Stimulated activated naive CD4-positive, alpha-beta T cell (primary cell): ENCODE measurements at places on chromosomes 1 and 21.

- no peak for DNase-seq
Observed at GRCh38 chr1:226604560-226605317, 56.2 kb downstream of the STUM start.

DNA sequence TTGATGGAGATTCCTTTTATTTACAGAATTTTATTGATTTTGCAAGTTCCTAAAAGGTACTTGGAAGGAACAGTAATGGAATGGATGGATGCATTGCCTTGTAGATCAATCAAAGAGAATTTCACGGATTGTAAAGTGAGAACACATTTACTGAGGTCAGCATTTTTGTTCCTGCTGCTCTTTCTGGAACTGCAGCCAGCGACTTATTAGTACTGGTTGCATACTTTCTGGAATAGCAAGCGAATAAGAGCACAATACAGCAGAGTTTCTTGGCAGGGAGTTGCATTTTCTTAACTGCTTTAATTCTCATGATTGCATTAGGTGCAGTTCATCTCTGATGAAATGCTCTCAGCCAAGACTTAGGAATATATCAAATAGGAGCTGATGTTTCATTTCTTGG is 106.1 kb upstream of the CHODL start:
- DNase-seq: no peak

DNA sequence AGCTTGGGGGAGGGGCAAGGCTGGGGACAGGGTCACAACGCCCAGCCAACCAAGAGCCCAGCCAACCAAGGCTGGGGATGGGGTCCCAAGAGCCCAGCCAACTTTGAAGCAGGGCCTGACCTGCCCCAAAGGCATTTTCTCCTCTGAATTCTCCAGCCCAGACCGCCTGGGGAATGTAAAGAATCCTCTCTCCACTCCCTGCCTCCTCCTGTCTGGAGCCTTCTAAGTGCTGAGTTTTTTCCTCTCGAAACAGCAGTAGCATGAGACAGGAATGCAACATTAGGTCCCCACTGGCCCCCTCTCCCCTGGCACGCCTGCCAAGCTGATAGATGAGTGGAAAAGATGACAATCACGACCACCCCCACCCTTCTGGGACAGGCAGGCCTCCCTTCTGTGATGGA is 17.0 kb downstream of the C1orf198 start:
- no peak for DNase-seq

DNA sequence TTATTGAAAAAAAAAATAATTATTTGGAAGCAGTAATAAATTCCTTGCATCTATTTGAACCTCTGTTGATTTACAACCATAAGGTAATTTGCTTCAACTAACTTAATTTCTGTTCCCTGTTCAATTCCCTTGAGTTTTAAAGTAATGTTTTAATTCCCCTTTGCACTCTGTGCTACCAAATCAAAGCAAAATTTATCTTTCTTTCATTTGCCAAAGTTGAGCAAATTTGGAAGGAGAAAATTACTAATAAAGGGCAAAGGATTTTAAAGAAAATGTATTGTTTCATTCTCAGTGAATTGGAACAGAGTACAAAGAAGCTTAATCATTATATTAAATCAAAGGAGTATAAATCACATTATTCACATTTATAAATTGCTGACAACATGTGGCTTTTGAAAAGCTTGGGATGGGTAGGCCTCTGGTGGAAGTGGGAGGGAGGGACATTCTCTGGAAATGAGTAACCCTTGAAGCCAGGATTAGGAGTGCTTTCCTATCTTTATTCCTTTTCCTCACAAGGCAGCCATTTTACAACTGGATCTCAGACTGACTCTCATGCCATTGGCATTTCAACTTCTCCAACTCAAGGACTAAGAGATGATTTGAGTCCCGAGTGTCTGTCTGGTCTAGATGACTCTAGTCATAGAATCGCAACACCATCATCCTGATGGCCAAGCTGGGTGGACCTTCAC is 331.6 kb upstream of the DUSP10 start:
- DNase-seq: no peak

DNA sequence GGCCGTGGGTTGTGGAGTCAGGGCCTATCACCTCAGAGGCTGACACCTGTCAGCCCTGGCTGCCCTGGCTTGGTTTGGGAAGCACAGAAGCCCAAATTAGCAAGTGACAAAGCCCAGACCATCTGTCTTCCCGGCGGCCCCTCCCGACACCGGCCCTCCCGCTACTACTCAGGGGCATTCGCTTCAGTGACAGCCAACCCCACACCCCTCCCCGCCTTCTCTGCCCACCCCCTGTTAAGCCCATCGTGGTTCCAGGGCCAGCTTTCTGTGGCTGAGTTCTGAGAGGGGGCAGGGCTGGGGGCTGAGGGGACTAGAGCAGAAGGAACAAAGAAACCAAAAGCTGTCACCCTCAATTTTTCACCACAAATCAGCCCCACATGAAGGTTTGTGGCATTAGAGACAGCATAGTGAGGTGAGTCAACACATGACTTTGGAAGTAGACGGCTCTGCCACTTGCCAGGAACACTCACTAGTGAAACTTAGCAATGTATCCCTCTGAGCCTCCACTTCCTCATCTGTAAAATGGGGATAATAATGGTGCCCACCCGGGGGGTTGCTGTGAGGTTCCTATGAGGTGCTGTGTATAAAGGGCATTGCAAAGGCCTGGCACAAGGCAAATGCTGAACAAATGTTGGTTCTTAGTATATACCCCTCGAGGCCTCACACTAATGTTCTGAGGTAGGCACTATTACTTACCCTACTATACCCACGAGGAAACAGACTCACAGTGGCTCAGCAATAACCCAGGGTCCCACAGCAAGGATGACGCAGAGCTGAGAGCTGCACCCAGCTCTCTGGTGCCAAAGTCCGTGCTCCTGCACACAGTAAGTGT is 5.2 kb upstream of the TNNI1 start:
- DNase-seq: no peak

DNA sequence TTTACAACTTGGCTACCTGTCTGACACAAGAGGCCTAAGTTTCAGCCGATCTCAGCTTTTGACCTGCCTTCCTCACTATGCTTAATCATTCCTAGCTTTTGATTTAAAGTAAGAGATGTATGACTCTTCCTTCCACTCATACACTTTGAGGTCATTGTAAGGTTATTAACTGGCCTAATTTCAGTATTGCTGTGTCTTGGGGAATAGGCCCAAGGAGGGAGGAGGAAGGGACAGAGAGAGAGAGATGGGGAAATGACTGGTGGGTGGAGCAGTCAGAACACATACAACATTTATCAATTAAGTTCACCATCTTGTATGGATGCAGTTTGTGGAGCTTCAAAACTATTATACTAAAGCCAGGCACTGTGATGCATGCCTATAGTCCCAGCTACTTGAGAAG is 28.3 kb upstream of the FAM20B start:
- no peak for DNase-seq

GRCh38 chr21:35288238-35288637 is 239.1 kb upstream of the RUNX1 start:
- no peak for DNase-seq

DNA sequence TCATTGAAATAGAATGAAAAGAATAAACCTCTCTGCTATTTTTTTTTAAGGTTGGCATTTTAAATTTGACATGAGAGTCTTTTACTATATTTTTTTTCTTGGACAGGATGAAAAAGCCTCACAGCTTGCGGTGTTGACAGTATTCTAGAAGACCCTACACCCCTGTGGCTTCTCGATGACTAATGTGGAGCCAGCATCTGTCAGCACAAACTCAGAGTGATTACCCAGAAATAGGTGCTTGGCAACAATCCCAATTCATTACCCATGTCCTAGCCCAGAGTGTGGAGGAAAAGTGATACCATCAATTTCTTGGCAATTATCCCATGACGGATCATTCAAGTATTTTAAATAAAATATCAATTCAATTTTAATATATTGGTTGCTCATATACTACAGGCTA is 186.8 kb upstream of the MAP1LC3C start:
- DNase-seq: no peak

DNA sequence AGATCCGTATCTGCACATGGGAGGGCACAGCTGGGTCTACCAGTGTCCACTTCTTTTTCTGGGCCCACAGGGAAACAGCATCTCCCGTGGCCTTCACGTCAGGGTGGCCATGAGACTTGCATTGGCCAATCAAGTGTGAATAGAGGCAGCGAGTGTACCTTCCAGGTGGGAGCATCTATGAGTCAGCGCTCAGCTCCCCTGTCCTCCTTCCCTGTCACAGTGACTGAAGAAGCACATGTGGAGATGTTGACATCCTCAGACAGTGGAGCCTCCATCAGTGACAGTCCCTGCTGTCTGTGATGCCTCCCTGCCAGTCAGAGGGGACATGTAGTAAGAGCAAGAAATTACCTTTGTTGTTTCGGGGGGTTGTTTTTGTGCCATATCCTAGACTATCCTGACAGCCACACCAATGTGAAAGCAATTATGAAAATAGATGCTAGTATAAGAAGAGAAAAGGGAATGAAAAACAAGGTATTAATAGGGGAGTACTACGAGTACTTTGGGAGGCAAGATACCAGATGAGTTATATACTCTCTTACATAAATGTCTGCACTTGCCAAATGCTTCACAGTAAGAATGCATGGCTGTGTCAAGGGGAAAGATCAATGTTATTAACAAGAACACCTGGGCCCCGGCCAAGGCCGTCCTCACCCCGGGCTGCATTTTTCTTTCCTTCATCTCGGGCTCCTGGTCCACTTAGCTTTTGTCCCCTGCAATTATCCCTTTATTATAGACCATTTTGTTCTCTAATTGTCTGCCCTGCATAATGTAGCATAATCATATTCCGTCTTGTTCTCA is 86.0 kb downstream of the MATN1 start:
- DNase-seq: no peak

- DNase-seq: no peak
Observed at GRCh38 chr1:3541936-3542335, 69.4 kb downstream of the MEGF6 start.

- DNase-seq: no peak
Observed at GRCh38 chr1:108557296-108557695, 2.6 kb upstream of the EEIG2 start.

GRCh38 chr1:148362626-148363438 is 120.3 kb downstream of the PPIAL4G start:
- no peak for DNase-seq

GRCh38 chr1:234458352-234459017 is 20.5 kb downstream of the TARBP1 start:
- DNase-seq: no peak

GRCh38 chr1:51157395-51157794 is 55.4 kb downstream of the C1orf185 start:
- DNase-seq: no peak

DNA sequence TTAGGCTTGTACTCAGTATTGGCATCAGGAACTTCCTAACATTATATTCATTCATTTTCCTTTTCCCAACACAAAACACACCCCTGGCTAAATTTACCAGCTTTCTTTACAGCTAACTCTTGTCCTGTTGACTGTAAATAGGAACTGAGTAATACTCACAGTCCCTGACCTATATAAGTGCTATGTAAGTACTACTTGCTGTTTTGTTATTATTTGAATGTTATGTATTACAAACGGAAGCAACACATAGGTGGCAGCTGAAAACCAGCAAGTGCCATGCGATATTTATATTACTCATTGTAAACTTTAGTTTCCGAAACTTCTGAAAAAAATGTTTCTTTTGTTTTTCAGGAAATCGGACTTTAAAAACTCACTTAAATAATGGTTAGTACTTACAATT is 21.5 kb downstream of the PTGER3 start:
- no peak for DNase-seq

DNA sequence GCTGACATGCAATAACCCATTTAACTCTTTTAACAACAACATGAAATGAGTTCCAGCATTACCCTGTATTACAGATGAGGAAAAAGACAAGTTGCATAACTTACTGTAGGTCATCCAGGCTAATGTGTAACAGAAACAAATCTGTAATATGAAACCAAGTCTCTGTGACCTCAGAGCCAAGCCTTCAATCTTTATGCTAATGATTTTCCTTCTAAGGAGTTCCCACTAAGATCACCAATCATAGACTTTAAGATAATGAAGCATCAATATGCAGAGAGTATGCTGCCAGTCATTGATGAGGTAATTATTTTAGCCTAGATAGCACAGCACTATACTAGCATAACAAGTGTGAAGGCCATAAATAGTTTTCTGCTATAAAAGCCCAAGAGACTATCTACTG is 35.6 kb upstream of the RNPC3 start:
- DNase-seq: no peak

- no peak for DNase-seq
Observed at GRCh38 chr1:115949156-115949555, 27.2 kb upstream of the SLC22A15 start.

DNA sequence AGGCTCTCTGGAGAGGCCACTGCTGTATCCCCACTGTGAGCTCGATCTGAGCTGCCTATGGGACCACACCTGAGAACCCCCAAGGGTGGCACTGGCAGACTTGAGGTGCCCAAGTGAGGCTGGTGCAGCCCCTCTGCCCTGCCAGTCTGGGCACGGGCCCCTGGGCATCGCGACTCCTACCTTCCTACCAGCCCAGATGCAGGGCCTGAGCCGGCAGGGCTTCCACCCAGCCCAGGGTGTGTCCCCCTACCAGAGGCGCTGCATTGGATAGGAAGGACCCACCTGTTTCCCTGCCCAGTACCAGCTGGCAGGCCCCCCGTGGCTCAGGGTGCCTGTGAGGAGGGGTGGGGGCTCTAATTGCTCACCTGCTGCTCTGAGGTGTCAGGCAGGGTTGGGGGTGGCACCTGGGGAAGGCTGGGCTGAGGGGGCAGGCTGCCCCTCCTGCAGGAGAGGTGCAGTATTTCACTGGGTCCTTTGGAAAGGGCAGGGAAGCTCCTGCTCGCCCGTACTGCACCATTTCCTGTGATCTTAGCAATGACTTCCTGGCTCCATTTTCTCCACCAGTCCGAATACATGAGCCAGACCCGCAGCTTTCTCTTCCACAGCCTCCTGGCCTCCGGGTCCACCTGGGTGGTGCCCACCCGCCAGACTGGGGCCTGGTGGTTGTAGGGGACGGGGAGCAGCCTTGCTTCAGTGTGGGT is 11.8 kb downstream of the TP73 start:
- DNase-seq: no peak

DNA sequence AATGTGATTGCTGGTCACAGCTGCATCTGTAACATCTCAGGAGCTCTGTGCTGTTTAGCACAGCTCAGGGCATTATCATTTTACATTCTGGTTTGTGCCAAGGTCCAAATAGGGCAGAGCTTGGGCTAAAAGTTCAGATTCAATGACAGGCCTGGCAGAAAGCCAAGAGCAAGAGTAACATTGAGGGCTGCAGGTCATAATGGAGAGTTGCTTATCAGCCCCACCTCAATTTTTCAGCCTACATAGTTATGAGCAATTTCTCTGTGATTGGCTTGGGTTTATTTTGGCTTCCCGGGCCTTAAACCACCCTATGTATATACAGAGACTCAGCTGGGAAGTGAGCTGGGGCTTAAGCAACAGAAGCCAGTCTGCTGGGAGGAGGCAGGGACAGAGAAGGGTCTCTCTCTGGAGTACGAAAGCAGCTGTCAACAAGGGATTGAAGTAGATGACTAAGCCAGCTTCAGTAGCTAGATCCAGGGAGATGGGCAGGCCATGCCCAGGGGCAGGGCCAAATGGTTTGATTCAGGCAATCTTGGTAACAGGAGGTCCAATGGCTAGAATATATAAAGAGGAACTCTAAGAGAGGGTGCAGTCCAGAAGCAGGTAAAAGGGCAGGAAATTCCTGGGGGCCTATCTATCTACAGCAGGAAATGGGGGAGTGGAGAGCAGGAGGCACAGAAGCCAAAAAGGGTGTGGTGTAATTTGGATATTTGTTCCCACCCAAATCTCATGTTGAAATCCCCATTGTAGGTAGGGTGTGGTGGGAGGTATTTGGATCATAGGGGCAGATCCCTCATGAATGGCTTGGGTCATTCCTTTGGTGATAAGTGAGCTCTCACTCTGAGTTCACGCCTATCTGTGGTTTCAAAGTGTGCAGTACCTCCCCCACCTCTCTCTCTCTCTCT is 49.0 kb downstream of the BRINP2 start:
- DNase-seq: no peak
